Activated naive CD8-positive, alpha-beta T cell treated with anti-CD3 and anti-CD28 coated beads, Interleukin-2, amount 50 U/mL, for 24 hours (primary cell): ENCODE measurements at places on chromosomes 3 and 15.

DNA sequence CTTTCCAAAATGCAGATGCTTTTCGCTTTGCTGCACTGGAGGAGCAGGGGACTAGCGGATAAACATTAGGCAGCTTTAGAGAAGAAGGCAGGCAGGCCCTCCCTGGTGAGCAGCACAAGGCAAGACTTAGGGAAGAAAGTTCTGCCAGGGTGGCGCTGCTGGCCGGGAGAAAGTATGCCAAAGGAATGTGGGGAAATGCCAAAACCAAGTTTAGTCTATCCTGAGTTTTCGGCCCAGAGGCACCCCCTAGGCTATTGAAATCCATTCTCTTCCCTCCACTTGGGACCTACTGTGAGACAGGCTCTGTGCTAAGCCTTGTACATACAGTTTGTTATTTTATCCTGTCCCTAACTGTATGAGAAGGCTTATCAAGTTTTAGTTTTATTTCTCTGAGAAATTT, 9.2 kb downstream of the SHC4 start:
- DNase-seq = no peak
- no peak overlapping the region for H3K27ac ChIP-seq
- no peaks in the 10 kb centered on the region for H3K4me1 ChIP-seq
- H3K36me3 ChIP-seq = no peaks in the 10 kb centered on the region
- peaks cover 21% of the 10 kb centered on the region for H3K27me3 ChIP-seq

DNA sequence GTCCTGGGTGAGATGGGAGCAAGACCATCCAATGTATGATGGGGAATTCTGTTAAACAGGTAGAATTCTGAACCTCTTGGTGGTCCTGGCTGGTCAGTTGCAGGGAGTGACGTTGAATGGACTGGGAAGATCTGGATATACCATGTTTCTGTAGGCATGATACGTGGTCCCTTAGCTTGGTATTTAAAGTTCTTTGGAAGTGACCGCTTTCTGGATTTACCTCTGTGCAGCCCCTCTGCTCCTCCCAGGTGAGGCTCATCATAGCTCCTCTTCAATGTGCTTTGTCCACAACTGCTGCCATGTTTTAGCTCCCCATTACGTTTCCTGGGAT, 37.2 kb downstream of the SMAD3 start:
- H3K36me3 ChIP-seq = peaks cover 6% of the 10 kb centered on the region
- no peaks in the 10 kb centered on the region for H3K27me3 ChIP-seq
- peaks cover 26% of the 10 kb centered on the region for H3K4me1 ChIP-seq
- H3K4me3 ChIP-seq = no peak overlapping the region
- H3K27ac ChIP-seq = no peak overlapping the region

DNA sequence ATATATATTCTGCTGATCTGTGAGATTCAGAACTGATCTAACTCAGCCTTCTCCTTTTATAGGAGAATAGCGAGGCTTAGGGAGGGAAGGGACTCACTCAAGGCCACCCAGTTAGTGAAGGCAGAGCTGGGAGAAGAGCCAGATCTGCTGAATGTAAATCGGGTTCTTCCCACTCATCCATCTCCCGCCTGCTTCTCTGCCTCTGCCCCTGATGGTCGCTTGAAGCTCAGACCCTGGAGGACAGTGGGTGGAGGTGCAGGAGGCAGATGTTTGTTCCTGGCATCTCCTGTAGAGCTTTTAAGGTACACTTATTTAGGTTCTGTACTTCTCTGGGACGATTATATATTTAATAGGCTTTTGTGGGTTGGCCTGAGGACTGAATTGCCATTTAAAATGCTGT, 4.3 kb downstream of the PDIA5 start:
- no peak for DNase-seq
- peaks cover 34% of the 10 kb centered on the region for H3K4me1 ChIP-seq

GRCh38 chr15:48722764-48723661, 77.5 kb upstream of the FBN1 start:
- H3K4me1 ChIP-seq = peaks cover 5% of the 10 kb centered on the region
- H3K36me3 ChIP-seq = peaks cover 15% of the 10 kb centered on the region
- H3K27ac ChIP-seq = no peak overlapping the region
- H3K27me3 ChIP-seq = peaks cover 5% of the 10 kb centered on the region
- DNase-seq = no peak
- no peak overlapping the region for H3K4me3 ChIP-seq

DNA sequence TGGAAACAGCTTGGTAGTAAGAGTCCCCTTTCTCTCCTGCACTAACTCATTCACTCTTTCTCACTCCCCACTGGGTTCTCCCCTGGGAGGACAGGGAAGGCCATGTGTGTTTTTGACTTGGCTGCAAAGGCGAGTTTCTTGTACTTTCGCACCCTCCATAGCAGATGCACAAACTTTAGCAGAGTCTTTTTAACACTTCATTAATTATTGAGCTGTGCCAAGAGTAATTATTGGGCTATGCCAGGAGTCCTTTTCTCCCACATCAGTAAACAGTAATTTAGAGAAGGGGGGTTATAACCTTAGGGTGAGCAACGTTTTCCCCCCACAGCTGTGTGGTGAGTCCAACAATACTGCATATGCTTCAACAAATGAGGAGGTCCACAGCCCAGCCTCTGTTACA, 224.4 kb upstream of the ATP11B start:
- H3K27ac ChIP-seq = no peak overlapping the region
- H3K4me1 ChIP-seq = no peaks in the 10 kb centered on the region
- H3K36me3 ChIP-seq = no peaks in the 10 kb centered on the region
- no peak overlapping the region for H3K4me3 ChIP-seq
- H3K27me3 ChIP-seq = peaks cover 1% of the 10 kb centered on the region

DNA sequence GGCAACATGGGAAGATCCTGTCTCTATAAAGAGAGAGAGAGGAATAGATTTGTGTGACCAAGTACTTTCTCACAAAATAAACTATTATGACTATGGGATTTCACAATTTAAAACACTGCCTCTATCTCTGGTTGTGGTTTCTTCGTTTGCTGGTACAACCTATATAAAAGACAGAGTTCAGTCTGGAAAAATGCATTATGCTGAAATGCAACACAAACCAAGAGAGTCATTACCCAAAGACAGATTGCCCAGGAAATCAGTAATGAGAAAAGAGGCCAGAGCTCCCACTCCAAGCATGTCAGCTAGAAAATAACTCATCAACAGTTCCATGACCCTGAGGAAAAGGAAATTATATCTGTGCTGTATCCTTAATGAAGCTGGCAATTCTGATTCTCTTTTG, 23.2 kb downstream of the GPR176 start:
- H3K4me1 ChIP-seq = no peaks in the 10 kb centered on the region
- no peak for DNase-seq
- peaks cover 9% of the 10 kb centered on the region for H3K27me3 ChIP-seq
- H3K36me3 ChIP-seq = no peaks in the 10 kb centered on the region
- H3K4me3 ChIP-seq = no peak overlapping the region

GRCh38 chr15:77988347-77989295, 88.9 kb downstream of the TBC1D2B start:
- DNase-seq = no peak
- H3K4me3 ChIP-seq = no peak overlapping the region
- no peak overlapping the region for H3K27ac ChIP-seq
- no peaks in the 10 kb centered on the region for H3K36me3 ChIP-seq
- H3K27me3 ChIP-seq = peaks cover 4% of the 10 kb centered on the region
- peaks cover 12% of the 10 kb centered on the region for H3K4me1 ChIP-seq

DNA sequence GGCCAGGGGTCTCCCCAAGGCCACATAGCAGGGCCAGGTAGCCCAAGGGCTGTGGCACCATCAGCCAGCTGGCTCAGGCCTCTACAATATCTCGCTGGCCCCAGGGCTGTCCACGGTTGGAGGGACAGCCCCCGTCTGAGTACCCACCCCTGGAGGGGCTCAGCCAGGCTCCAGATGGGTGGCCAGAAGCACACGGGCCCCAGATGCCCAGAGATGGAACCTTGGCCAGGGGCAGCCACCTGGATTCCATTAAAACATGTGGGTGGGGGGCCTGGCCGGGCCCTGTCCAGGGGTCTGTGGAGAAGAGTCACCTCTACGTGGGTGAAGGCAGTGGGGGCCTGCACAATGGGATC, 8.4 kb downstream of the CSPG4 start:
- peaks cover 13% of the 10 kb centered on the region for H3K4me1 ChIP-seq
- no peaks in the 10 kb centered on the region for H3K27me3 ChIP-seq
- no peak overlapping the region for H3K4me3 ChIP-seq
- no peak for DNase-seq

DNA sequence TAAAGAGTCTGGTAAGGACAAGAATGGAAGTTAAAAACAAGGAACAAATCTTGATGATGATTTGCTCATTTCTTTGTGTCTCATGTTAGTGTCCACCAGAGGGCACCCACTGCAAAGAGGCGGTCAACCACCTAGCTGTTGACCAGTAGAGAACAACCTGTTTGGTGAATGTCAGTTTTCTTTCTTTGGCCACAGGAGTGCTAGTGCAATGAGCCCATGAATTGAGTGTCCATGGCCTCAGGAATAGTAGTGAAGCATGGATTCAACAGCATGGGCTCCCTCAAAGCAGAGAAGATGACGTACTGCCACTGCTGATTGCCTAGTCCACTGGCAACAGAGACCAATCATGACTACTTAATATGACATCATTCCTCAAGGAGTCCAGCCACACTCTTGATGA, 10.7 kb upstream of the CNTN6 start:
- H3K36me3 ChIP-seq = no peaks in the 10 kb centered on the region
- no peaks in the 10 kb centered on the region for H3K27me3 ChIP-seq
- H3K4me1 ChIP-seq = no peaks in the 10 kb centered on the region
- no peak overlapping the region for H3K27ac ChIP-seq
- no peak overlapping the region for H3K4me3 ChIP-seq

DNA sequence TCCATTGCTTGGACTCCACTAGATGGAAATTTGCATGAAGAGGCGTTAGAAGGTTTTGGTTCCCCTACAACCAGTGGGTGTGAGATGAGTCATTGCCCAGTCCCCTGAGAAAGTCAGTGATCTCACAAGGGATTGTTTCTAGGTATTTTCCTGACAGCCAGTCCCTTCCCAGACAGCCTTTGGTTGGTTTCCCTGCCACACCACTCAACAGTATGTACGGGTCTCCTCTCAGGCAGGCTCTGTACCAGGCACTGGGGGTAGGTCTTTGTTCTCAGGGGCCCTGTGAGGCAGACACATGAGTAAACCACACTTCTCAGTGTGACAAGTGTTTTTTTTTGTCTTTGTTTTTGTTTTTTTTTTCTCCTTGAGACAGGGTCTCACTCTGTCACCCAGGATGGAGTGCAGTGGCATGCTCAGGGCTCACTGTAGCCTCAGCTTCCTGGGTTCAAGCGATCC, 4.0 kb downstream of the LAMP3 start:
- DNase-seq = peak; percentile 55
- peak overlapping the region; percentile 77 for H3K27ac ChIP-seq
- no peak overlapping the region for H3K4me3 ChIP-seq
- H3K36me3 ChIP-seq = peaks cover 13% of the 10 kb centered on the region

GRCh38 chr3:57731311-57731710, 24.8 kb upstream of the SLMAP start:
- no peaks in the 10 kb centered on the region for H3K36me3 ChIP-seq
- no peak overlapping the region for H3K27ac ChIP-seq
- H3K27me3 ChIP-seq = no peaks in the 10 kb centered on the region
- no peak overlapping the region for H3K4me3 ChIP-seq

DNA sequence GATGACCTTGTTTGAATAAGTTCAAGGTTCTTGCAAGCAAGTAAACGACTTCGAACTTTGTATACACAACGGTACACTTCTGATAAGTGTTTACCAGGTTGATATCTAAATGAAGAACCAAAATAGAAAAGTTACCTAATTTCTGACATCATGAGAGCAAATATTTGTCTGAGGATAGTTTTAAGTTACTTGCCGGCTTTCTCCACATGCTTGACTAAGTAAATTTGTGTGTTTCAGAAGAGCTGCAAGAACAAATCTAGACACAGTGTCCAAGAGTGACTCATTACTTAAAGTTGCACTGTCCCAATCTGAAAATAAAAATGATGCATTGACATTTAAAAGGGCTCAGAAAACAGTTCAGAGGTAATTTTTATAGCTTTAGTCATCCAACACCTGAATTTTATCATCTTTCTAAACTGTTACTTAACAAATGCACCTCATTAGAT, 115.1 kb downstream of the HERC1 start:
- H3K4me3 ChIP-seq = no peak overlapping the region
- H3K27ac ChIP-seq = peak overlapping the region; percentile 3
- H3K4me1 ChIP-seq = peaks cover 11% of the 10 kb centered on the region
- peaks cover 28% of the 10 kb centered on the region for H3K36me3 ChIP-seq
- H3K27me3 ChIP-seq = no peaks in the 10 kb centered on the region

DNA sequence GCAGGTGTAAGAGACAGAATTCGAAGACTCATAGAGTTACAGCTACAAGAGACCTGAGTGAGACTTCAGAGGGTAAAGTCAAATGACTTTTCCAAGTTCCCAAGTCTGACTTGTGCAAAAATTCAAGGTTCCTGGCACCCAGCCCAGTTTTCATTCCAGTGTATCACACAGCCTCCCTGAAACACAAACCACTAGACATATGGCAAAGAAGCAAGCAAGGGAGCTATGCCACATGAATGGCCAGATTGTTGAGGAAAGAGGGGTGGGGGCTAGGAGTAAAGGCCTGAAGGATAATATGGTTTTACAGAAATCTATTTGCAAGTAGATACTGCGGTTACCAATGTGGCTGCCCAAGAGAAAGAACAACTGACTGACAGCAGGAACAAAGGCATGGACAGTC, 301.2 kb downstream of the MECOM start:
- no peaks in the 10 kb centered on the region for H3K4me1 ChIP-seq
- H3K4me3 ChIP-seq = no peak overlapping the region
- no peak for DNase-seq
- no peak overlapping the region for H3K27ac ChIP-seq

DNA sequence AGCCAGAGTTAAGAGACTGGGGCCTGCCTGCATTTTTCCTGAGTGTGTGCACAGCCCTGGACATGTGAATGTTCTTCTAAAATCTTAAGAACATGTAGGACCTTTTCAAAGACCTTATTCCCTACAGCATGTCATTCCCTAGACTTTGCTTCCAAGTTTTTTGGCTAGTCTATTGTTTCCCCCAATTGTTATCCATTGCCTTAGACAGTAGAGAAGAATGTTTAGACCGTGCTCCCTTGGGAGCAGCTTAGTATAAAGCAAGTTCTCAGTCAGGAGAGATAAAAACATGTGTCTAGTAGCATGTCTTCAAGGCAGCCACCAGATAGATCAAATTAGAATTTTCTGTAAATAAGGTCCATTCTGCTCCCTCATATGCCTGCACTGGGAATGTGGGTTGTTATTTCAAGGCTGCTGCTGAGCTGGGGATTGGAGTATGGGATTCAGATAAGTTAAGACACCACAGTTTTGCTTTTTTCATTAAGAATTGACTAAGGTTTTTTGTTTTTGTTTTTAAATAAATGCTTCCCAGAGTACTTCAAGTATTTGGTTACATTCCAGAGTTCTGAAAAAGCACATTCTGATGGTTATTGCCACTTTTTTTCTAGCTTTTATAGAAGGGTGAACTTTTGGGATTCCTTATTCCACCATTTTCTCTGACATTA, 246.7 kb downstream of the RORA start:
- H3K36me3 ChIP-seq = no peaks in the 10 kb centered on the region
- H3K27ac ChIP-seq = no peak overlapping the region
- peaks cover 19% of the 10 kb centered on the region for H3K27me3 ChIP-seq
- no peaks in the 10 kb centered on the region for H3K4me1 ChIP-seq

DNA sequence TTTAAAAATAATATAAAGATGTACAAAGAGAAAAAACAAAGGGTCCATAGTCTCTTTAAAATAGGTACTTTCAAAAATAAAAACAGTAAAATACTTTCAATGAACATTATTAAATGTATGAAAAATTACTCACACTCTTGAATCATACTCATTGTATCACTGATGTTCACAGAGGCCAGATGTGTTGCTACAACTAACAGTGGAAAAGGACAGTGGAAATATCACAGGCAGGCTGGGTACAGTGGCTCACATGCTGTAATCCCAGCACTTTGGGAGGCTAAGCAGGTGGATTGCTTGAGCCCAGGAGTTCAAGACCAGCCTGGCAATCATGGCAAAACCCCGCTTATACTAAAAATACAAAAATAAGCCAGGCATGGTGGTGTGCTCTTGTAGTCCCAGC, 26.8 kb downstream of the NPHP3 start:
- H3K27ac ChIP-seq = peak overlapping the region; percentile 25
- H3K36me3 ChIP-seq = peaks cover 22% of the 10 kb centered on the region
- DNase-seq = no peak
- no peaks in the 10 kb centered on the region for H3K27me3 ChIP-seq
- peaks cover 2% of the 10 kb centered on the region for H3K4me1 ChIP-seq
- no peak overlapping the region for H3K4me3 ChIP-seq
